ENCODE measurements at places on chromosomes 2 and 18. TPM values are rescaled to one million over a fixed set of nuclear protein-coding genes. Genes with fewer than 3 reads are reported as not detected.

The AP1S3 gene
- 7.4 TPM for total RNA-seq

- H3K27ac ChIP-seq = no peak overlapping the region
- peaks cover 3% of the 10 kb centered on the region for H3K27me3 ChIP-seq
- H3K4me1 ChIP-seq = peaks cover 6% of the 10 kb centered on the region
- DNase-seq = no peak
Observed at GRCh38 chr2:44651974-44652373, 289.5 kb upstream of the SIX3 start.

DNA sequence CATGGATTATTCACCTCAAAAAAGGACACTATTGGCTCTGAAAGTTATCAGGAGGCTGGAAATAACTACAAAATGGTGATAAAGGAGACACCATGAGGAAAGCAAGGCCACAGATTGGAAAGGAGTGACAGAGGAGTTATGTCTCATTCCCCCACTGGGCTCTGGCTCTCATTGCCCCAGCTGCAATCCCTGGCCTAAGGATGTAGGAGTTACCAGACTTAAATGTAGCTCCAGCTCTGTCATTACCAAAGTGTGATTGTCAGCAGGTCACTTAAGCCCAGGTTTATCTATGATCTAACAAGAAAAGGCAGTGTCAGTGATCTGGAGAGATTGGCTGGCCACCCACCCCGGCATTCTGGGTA lies 1228.2 kb upstream of the DDX18 start:
- H3K27ac ChIP-seq = no peak overlapping the region
- no peak for DNase-seq
- H3K36me3 ChIP-seq = no peaks in the 10 kb centered on the region

DNA sequence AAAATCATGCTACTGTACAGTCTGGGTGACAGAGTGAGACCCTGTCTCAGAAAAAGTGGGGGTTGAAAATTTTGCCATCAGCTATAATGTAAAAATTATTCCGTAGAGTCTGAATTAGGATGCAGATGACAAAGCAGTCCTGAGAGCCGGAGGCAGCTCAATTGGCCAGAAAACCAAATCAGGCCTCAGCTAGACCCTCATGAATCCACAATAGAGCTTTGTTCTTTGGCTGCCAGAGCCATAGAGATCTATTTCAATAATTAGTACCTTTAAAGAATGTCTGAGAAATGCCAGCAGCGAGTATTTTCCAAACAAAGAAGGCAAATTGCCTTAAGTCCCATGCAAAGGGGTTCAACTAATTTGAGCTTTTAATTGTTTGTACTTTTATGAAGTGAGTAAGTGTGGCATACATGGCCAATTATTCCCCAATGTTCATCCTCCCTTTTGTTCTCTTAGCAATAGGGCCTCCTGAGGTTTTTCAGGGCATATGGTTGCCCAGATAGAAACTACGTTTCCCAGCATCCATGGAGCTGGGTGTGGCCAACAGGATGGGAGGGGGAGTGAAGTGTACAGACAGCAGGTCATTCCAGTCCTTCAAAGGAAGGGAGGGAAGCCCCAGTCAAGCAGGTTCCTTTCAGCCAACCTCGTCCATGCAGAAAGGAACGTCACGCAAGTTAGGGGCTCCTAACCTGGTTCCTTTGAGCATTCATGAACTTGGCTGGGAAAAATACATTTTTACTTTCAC lies 211.3 kb upstream of the APCDD1 start:
- no peak overlapping the region for H3K27ac ChIP-seq
- no peaks in the 10 kb centered on the region for H3K36me3 ChIP-seq
- H3K4me1 ChIP-seq = peaks cover 11% of the 10 kb centered on the region

GRCh38 chr2:40225670-40226210 lies 226.2 kb downstream of the SLC8A1 start:
- no peak overlapping the region for H3K27ac ChIP-seq
- DNase-seq = no peak
- no peaks in the 10 kb centered on the region for H3K27me3 ChIP-seq
- no peak overlapping the region for H3K4me3 ChIP-seq
- peaks cover 38% of the 10 kb centered on the region for H3K36me3 ChIP-seq
- peaks cover 65% of the 10 kb centered on the region for H3K4me1 ChIP-seq

GRCh38 chr2:222891890-222892289 lies 31.1 kb downstream of the ACSL3 start:
- peaks cover 2% of the 10 kb centered on the region for H3K27me3 ChIP-seq
- peaks cover 20% of the 10 kb centered on the region for H3K36me3 ChIP-seq
- peaks cover 57% of the 10 kb centered on the region for H3K4me1 ChIP-seq
- H3K4me3 ChIP-seq = peak overlapping the region; percentile 56

- DNase-seq = peak; percentile 3
- no peak overlapping the region for H3K27ac ChIP-seq
- H3K4me3 ChIP-seq = no peak overlapping the region
- H3K27me3 ChIP-seq = no peaks in the 10 kb centered on the region
- H3K36me3 ChIP-seq = 0 out of 2 replicates have a peak, but pooled peaks cover under 1% of the 10 kb centered on the region
- H3K4me1 ChIP-seq = peaks cover 17% of the 10 kb centered on the region
Observed at GRCh38 chr2:135256531-135257260, 204.6 kb downstream of the RAB3GAP1 start.

DNA sequence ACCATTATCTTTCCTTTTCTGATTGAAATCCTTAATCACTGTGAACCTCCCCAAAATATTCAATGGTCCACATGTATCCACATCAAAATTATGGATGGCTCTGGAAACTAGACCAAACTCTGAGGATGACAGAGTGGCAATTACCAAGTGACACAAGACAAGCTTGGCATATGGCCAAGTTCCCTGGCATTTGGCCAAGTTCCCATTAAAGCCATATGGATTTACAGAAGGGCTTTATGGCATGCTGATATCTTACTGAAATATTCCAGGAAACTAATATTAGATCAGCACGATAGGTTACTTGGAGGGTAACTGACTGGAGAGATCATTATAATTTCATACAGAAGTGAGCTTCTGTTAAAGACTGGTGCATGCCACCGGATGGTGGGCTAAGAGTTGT lies 21.9 kb upstream of the CERS6 start:
- no peak overlapping the region for H3K4me3 ChIP-seq
- H3K36me3 ChIP-seq = no peaks in the 10 kb centered on the region

The CNGA3 gene
- 0.54 TPM for total RNA-seq

Measured in HFFc6 (cell line).